ENCODE measurements at places on chromosomes 3 and 15.

- DNase-seq = no peak
Observed at GRCh38 chr3:13818919-13819318, 61.0 kb downstream of the WNT7A start.

DNA sequence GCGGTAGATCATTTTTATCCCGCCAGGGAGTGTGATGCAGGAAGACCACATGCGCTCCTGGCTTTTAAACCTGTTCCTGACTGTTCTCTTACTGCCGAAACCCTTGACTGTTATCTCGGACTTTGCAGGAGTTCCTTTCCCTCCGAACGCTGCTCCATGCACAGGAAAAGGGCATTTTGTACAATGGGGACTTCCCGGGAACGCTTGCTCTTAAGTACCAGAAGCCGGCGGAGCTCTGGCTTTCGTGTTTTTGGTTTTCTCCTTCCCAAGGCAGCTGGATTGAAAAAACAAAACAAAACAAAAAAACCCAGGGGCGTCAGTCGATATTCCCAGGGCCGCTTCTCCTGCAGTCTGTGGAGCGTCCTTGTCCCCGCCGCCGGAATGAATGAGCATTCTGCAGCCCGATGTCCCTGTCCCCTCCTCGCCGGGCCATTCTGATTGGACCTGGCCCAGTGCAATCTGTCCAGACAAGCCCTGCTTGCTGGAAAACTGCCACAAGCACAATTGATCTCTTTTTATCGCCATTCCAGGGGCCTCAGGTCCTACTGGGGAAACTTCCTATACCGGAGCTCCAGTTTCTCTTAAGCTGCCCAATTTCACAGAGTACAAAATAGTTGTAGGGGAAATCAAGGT lies 44.8 kb downstream of the SLC6A1 start:
- no peak for DNase-seq

- no peak for DNase-seq
Observed at GRCh38 chr15:78695854-78696253, 54.8 kb upstream of the CHRNB4 start.

DNA sequence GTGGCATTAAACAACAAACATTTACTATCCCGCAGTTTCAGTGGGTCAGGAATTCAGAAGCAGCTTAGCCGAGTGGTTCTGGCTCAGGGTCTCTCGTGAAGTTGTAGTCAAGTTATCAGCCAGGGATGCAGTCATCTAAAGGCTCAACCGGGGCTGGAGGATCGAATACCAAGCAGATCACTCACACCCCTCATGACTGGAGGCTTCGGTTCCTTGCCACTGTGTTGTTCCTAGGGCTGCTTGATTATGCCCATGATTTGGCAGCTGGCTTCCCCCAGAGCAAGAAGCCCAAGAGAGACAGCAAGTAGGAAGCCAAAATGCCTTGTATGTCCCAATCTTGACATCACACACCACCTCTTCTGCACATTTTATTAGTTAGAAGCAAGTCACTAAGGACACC lies 33.9 kb upstream of the CDCP1 start:
- no peak for DNase-seq

DNA sequence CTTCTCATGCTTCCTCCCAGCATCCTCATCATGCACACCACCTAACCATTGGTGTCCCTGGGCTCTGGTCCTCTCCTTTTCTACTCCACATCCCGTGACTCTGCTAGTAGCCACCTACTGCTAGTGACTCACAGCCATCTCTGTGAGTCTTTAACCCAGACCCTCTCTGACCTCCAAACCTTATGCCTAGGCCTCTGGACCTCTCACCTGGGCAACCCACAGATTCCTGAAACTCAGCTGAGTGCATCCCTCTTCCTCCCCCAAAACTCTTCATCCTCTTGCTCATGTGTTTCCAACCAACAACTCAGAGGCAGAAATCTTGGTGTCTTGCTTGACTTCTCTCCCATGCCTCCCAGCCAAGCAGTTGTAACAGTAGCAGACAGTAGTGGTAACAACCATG lies 20.0 kb upstream of the SLCO2A1 start:
- DNase-seq = no peak

DNA sequence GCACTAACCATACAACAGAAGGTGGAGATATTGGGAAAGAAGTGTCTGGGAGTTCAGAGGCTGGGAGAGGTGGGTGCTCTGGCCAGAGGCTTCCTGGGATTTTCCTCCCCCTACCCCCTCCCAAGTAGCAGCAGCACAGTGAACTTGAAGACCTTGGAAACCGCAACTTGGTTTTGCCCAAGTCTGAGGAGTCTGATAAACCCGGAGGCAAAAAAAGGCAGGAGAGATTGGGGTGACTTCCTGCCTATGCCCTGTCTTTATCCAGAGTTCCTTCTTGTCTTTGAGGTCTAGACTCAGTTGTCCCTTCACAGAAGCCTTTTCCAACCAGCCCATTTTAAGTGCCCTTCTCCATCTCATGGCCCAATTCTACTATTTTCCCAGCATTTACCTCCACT lies 25.4 kb upstream of the THRB start:
- DNase-seq = no peak

DNA sequence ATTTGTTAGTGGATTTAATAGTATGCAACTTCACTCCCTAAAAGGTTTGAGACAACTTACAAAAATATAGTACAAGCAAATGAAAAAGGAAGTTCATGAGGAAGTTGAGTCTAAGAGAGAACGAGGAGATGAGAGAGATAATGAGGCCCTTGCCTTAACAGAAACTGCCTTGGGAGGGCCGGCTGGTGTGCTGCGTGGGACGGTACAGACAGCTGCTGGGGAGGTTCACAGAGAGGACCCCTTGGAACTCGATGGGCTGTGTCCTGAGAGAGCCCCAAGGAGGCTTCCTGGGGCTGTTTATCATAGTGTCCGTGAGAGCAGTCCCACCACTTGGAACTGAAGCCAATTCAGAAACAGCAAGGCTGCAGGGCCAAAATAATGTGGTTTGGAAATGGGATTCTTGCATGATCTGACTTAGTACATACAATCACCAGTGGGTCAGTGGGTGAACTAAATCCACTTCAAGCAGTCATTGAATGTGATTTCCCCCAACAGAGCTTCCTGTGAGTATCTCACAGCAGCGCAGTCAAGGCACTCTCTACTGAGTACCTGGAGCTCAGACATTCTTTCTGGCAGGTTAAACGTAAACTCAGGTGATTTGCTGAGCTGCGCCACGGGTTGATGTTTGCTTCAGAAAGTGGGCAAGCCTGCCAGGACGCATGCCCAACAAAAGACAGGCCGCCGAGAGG lies 90.8 kb downstream of the CRTC3 start:
- DNase-seq = no peak

DNA sequence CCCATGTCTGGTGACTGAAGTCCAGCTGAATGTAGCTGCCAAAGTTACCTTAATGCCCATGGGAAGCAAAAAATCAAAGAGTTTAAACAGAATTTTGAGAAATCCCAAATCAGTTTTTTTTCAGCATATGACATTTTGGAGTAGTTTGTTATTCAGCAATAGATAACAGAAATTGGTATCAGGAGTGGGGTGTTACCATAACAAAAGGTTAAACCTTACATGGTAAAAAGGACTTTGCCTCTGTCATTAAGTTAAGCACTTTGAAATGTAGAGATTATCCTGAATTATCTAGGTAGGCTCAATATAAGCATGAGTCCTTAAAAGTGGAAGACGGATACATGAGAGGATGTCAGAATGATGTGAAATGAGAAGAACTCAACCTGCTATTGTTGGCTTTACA lies 32.1 kb downstream of the DTWD1 start:
- no peak for DNase-seq

- DNase-seq = no peak
Observed at GRCh38 chr3:112350018-112350810, 17.3 kb downstream of the CD200 start.

GRCh38 chr3:6679510-6679909 lies 181.4 kb upstream of the GRM7 start:
- DNase-seq = no peak

GRCh38 chr15:62413153-62413552 lies 248.1 kb upstream of the C2CD4B start:
- DNase-seq = no peak

DNA sequence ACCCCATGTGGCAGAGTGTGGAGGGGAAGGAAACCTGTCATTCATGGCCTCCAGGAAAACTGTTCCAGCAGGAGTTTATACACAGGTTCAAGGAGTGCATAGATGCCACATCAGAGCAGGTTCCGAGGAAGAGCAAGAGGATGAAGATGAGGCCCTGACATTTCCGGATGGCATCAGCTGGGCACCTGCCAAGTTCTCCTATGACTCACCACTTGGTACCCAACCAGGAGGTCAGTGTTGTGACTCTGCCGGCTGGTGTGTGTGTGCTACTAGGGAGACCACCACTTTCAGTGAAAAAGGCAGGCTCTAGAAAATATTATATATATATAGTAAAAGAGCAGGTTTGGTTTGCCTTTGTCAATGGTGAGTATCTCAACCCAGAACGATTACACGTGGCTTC lies 69.3 kb downstream of the NTRK3 start:
- no peak for DNase-seq

GRCh38 chr3:88231207-88231606 lies 81.4 kb downstream of the C3orf38 start:
- DNase-seq = no peak

DNA sequence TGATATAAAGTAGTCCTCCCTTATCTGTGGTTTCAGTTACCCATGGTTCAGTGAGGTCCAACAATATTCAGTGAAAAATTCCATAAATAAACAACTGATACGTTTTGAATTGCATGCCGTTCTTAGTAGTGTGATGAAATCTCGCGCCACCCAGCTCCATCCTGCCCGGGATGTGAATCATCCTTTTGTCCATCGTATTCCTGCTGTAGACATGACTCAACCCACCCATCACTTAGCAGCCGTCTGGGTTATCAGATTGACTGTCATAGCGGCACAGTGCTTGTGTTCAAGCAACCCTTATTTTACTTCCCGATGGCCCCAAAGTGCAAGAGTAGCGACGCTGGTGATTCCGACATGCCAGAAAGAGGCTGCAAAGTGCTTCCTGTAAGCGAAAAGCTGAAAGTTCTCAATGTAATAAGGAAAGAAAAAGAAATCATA lies 48.0 kb upstream of the MEX3B start:
- no peak for DNase-seq

- DNase-seq = no peak
Observed at GRCh38 chr15:39556461-39556860, 24.4 kb upstream of the THBS1 start.

GRCh38 chr15:80679804-80680175 lies 15.3 kb upstream of the ABHD17C start:
- no peak for DNase-seq

DNA sequence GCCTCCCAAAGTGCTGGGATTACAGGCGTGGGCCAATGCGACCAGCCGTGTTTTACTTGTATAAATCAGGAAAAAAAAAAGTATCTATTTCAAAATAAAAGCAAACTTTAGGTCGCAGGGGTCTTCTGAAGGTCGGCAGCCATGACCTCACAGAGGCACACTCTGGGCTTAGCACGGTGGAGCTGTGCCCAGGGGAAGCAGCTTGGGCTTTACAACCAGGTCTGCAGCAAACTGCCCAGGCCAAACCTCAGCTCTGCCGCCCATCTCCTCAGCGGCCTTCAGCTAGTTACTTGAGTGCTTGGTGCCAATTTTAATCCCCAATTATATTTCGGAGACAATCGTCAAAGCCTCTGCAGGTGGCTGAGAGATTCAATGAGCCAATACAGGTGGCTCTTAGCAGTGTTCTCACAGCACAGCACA lies 30.1 kb downstream of the ZDHHC19 start:
- DNase-seq = no peak

GRCh38 chr15:25946241-25946805 lies 83.2 kb upstream of the ATP10A start:
- DNase-seq = peak; percentile 25

- no peak for DNase-seq
Observed at GRCh38 chr15:97200161-97200560, 760.3 kb upstream of the ARRDC4 start.

GRCh38 chr3:183486472-183486871 lies 58.1 kb upstream of the MCF2L2 start:
- no peak for DNase-seq

- peak; percentile 16 for DNase-seq
Observed at GRCh38 chr3:18724456-18724855, 299.3 kb upstream of the SATB1 start.

DNA sequence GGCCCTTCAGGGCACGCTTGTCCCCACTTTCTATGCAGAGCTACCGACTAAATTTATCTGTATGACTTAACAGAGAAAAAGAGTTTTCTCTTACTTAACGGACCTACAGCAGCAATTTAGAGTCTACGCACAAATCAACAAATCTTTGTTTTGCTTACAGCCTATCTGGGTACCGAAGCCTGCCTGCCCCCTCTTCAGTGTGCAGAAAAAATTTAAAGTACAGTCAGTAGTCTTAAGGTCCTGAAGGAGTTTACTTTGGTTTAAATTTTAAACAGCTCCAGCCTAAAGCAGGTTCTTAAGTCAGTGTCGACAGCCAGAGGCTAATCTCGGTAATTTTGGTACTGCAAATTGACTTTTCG lies 570 bp downstream of the SACM1L start:
- no peak for DNase-seq

DNA sequence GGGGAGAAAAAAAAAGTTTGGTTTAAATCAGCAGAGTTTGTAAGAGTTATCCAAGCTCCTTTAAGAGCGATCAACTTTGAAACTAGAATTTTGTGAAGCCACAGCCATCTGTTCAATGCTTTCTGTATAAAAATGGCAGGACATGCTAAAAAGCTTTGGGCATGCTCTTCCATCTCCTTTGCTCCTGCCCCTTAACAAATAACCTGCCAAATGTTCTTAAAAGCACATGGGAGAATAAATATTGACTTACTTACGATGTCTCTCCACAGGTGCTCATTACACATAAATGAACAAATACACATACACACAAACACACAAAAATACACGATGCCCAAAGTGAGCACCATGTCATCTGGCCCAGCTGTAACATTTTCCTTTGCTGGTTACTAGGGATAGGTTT lies 211.8 kb upstream of the DPH6 start:
- no peak for DNase-seq

DNA sequence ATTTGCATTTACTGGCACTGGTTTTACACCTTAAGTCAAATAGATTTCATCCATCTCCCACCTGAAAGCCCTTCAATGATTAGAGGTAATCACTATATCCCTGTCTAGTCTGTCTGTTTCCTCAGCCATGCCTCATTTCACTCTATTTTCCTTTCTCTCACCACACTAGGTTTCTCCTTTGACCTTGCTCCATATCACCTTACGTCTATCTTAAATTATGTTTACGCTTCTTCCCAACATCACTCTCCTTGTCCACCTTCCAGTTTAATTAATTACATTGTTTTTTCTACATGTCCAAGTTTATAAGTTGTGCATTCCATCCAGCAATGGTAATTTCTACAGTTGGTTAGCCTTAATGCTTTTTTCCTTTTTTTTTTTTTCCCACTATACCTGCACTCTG lies 396.7 kb upstream of the PDZRN3 start:
- DNase-seq = no peak

GRCh38 chr15:23645371-23646164 lies 2.1 kb downstream of the MAGEL2 start:
- DNase-seq = peak; percentile 64

DNA sequence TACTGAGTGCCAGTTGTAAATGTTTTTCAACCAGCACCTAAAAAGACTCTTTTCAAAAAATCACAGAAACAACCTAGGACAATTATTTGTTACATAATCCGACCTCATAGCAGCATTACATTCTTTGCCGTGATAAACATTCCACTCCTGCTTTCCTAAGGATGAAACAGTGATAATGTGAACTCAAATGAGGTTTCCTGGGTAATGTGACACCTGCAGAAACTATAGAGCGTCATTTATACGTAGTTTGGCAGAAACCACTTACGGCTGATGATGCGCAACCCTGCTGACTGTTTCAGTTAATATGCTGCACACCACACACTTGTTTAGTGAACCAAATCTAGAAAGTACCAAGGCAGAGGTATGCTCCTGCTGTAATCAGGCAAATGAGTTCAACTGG lies 55.8 kb downstream of the SEMA6D start:
- no peak for DNase-seq

Data from neural progenitor cell (in vitro differentiated cells).